ENCODE measurements at places on chromosomes 2 and 18.

- no peaks in the 10 kb centered on the region for H3K36me3 ChIP-seq
- no peak overlapping the region for H3K27ac ChIP-seq
- no peak overlapping the region for H3K4me3 ChIP-seq
- H3K4me1 ChIP-seq: no peaks in the 10 kb centered on the region
- no peaks in the 10 kb centered on the region for H3K27me3 ChIP-seq
- no peak for DNase-seq
These were observed 65.2 kb upstream of the FIGN start for GRCh38 chr2:163800951-163801381.

DNA sequence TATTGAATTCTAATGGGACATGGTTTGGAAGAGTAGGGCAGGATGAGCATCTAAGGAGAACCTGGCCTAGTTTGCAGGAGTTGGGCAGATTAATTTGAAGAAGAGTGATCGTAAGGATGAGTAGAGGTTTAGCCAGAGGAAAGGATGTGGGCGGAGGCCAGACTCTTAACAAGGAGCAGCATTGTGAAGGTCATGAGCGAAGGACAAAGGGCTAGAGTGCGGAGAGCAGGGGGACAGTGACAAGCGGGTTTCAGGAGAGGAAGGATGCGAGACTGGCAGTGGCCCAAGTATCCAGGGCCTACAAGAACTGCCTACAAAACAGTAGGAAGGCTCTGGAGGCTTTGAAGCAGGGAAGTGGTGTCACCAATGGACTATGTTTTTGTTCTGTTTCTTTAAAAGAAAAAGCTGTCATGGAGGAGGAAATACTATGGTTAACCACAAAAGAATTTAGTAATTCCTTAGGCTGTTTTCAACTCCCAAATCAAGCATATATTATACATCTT is 20.1 kb downstream of the SLC66A3 start:
- H3K4me1 ChIP-seq: no peaks in the 10 kb centered on the region
- DNase-seq: peak; percentile 54
- H3K4me3 ChIP-seq: no peak overlapping the region
- no peaks in the 10 kb centered on the region for H3K27me3 ChIP-seq
- no peaks in the 10 kb centered on the region for H3K36me3 ChIP-seq
- peak overlapping the region; percentile 15 for H3K27ac ChIP-seq

DNA sequence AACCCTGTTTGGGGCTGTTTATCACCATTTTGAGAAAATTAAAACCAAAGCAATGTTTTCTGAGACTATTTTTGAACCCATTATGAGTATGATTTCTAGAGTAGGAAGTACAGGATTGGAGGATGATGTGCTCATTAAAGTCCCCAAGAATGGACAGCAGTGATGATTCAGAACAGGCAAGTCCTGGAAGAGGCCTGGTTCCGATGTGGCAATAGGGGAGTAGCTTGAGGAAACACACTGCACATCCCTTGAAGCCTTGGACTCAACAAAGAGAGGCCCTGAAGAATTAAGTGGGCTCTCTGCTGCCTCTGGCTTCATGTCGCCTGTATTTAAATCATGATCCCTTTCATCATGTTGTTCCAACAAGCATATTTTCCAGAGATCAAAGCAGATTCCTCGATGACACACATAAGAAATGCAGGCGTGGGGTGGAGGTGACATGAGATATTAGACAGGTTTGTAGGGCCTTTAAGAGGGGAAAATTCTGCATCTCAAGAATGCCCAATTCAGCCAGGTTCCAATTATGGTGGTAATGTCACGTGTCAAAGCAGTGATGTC is 242.2 kb downstream of the FHOD3 start:
- no peak overlapping the region for H3K27ac ChIP-seq
- DNase-seq: no peak
- H3K27me3 ChIP-seq: no peaks in the 10 kb centered on the region
- H3K4me3 ChIP-seq: no peak overlapping the region
- H3K36me3 ChIP-seq: no peaks in the 10 kb centered on the region
- no peaks in the 10 kb centered on the region for H3K4me1 ChIP-seq

DNA sequence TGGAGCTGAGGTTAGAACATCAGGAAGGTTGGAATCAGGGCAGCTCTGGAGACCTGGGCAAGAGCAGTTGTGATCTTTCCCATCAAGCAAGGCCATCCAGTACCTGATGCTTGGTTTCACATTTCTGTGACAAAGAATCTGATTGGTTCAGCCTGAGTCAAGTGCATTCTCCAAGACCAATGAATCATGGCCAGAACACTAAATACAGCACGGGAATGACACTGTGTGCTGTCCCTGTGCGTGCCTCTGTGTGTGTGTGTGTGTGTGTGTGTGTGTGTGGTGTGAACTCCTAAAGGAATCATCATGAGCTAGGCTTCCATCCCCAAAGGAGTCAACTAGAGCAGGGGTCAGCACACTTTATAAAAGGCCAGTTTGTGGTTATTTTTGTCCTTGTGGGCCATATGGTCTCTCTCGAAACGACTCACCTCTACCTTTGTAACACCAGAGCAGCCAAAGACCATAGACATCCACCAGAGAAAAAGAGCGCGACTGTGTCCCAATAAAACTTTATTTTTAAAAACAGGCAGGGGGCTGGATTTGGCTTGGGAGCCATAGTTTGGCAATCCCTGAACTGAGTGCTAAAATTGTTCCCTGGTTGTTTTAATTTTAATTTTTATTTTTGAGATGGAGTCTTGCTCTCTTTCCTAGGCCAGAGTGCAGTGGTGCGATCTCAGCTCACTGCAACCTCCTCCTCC is 99.7 kb downstream of the INHBB start:
- DNase-seq: peak; percentile 9
- peak overlapping the region; percentile 22 for H3K27ac ChIP-seq
- no peaks in the 10 kb centered on the region for H3K36me3 ChIP-seq

DNA sequence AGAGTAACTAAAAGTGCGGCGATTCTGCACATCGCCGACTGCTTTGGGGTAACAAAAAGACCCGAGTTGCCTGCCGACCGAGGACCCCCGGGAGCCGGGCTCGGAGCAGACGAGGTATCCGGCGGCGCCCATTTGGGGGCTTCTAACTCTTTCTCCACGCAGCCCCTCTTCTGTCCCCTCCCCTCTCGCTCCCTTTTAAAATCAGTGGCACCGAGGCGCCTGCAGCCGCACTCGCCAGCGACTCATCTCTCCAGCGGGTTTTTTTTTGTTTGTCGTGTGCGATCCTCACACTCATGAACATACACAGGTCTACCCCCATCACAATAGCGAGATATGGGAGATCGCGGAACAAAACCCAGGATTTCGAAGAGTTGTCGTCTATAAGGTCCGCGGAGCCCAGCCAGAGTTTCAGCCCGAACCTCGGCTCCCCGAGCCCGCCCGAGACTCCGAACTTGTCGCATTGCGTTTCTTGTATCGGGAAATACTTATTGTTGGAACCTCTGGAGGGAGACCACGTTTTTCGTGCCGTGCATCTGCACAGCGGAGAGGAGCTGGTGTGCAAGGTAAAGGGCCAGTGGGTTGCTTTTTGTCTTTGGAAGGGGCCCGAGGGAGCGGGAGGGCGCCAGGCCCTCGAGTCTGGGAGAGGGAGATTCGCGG is 1.4 kb downstream of the TRIB2 start:
- DNase-seq: peak; percentile 60
- peaks cover 51% of the 10 kb centered on the region for H3K4me1 ChIP-seq
- H3K27ac ChIP-seq: peak overlapping the region; percentile 91
- peaks cover 6% of the 10 kb centered on the region for H3K36me3 ChIP-seq

GRCh38 chr2:7517088-7517487 is 599.9 kb downstream of the RNF144A start:
- H3K4me3 ChIP-seq: no peak overlapping the region
- H3K27ac ChIP-seq: no peak overlapping the region
- H3K36me3 ChIP-seq: no peaks in the 10 kb centered on the region
- DNase-seq: no peak

- no peaks in the 10 kb centered on the region for H3K27me3 ChIP-seq
- H3K36me3 ChIP-seq: no peaks in the 10 kb centered on the region
- H3K4me1 ChIP-seq: no peaks in the 10 kb centered on the region
- no peak overlapping the region for H3K27ac ChIP-seq
- no peak overlapping the region for H3K4me3 ChIP-seq
These were observed 2.6 kb upstream of the KCNE4 start for GRCh38 chr2:223049356-223049755.

DNA sequence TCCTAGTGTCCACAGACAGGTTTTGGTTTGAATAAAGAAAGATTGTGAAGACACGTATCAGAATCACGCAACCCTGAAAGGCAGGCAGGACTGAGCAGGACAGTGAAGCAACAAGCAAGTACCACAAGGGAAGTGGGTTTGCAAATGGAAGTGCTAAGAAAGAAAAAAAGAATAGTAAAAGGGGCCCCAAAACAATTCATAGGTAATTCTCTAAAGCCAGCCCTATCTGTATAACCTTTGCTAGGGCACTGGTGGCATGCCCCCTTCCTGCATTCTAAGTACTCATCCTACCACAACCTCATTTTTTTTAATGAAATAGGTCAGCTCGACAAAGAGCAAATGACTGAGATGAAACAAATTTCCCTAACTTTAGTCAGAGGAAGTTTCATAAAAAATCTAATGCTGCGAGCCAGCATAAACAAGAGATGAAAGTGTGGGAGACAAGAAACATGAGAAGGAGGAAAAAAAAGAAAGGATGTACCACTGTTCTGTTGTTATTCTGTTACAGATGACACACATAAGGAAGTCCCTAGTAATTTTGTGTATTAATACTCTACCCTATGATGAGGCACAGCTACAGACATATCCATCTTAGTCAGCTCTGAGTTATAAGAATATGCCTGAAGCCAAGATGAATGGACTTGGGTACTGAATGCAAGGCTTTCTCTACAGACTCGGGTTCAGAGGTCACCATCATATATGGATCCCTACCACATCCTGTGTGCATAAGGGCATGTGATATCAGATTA is 32.2 kb downstream of the IKZF2 start:
- no peaks in the 10 kb centered on the region for H3K27me3 ChIP-seq
- H3K4me1 ChIP-seq: no peaks in the 10 kb centered on the region
- H3K36me3 ChIP-seq: no peaks in the 10 kb centered on the region

GRCh38 chr2:238278626-238279323 is 9.6 kb downstream of the PER2 start:
- no peaks in the 10 kb centered on the region for H3K36me3 ChIP-seq
- no peak for DNase-seq
- H3K27me3 ChIP-seq: no peaks in the 10 kb centered on the region
- H3K4me3 ChIP-seq: no peak overlapping the region
- no peak overlapping the region for H3K27ac ChIP-seq

- no peak overlapping the region for H3K27ac ChIP-seq
- no peaks in the 10 kb centered on the region for H3K36me3 ChIP-seq
- peak overlapping the region; percentile 53 for H3K4me3 ChIP-seq
- H3K4me1 ChIP-seq: peaks cover 20% of the 10 kb centered on the region
These were observed 758 bp downstream of the LYPD1 start for GRCh38 chr2:132668987-132669907.
